ENCODE measurements at places on chromosomes 7 and 10. TPM values are rescaled to one million over a fixed set of nuclear protein-coding genes. Genes with fewer than 3 reads are reported as not detected.

EXOC6 gene
- 8.5 TPM for total RNA-seq

DNA sequence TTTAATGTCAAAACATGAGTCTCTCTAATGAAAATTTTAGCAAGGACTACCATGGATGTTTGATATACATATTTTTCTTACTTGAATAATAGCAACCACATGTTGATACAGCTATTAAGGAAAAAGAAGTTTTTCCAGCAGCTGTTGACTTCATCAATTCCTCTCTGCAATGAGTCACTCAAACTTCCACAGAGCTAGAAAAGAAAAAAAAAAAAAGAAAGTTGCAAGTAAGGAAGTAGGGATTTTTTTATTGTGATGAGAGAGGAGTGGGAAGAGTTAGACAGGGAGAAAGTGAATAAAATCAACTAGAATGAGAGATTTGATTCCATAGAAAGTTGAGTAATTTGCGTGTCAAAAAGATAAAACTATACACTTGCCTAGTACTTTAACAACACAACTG, 46.2 kb downstream of the CAV1 start:
- H3K4me1 ChIP-seq: peaks cover 71% of the 10 kb centered on the region
- no peaks in the 10 kb centered on the region for H3K36me3 ChIP-seq
- no peaks in the 10 kb centered on the region for H3K27me3 ChIP-seq
- H3K4me3 ChIP-seq: peak overlapping the region; percentile 38
- H3K27ac ChIP-seq: peak overlapping the region; percentile 85

- peaks cover 53% of the 10 kb centered on the region for H3K36me3 ChIP-seq
- H3K27ac ChIP-seq: no peak overlapping the region
- no peak overlapping the region for H3K4me3 ChIP-seq
- no peaks in the 10 kb centered on the region for H3K27me3 ChIP-seq
Observed at GRCh38 chr10:92486637-92487036, 87.3 kb downstream of the IDE start.

DNA sequence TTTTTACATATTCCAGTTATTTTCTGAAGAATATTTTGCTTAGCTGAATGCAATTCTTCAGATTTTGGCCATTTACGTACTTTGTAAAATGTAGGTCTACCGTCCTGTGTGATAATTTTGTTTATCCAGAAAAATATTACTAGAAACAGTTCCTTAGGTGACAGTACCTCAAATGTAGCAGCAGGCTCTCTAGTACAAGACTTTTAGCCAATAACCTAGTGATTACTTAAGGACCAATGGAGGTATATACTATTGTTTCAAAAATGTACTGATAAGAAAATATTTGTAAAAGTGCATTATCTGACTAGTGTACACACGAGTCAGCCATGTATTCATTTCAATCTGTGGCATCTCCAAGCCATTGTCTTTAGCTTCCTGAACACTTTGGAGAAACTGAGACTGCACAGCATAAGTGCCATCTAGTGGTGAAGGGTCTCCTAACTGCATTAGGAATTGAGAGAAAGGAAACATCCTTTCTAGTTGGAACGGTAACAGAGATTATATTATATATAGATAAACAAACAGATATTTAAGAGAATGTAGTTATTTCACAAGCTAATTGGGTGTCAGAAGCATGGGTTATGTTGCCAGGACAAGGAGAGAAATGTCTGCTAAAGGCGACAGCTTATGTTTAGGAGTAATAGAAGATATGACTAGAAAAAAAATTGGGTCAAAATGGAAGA, 23.7 kb downstream of the RTKN2 start:
- DNase-seq: no peak
- H3K4me1 ChIP-seq: peaks cover 40% of the 10 kb centered on the region
- no peaks in the 10 kb centered on the region for H3K36me3 ChIP-seq

TRIM73 gene
- total RNA-seq: 7.4 TPM
